CD4-positive, alpha-beta T cell treated with Interferon alpha-2 for 1 hour (primary cell): ENCODE measurements at places on chromosomes 2 and 18.

GRCh38 chr2:113127646-113128570 lies 510 bp downstream of the IL1RN start:
- no peak for DNase-seq

DNA sequence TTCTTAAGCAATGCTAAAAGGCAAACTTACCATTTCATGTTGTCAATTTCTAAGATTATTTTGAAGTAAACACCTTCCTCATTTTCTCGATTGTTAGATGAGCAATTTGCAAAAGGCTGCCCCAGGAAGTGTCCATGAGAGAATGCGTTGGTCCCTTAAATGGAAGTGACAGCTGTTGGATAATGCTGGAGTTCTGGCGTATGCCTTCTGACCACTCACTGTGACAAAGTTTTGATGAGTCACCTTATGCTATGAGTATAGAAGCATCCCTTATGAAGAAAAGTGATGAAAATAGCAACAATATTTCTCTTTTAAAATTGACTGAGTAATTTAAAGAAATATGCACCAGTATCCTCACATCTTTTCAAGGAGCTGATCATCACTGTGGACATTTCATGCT lies 1497.5 kb downstream of the DPP10 start:
- DNase-seq, result no peak

- DNase-seq, result no peak
These were observed 10.1 kb upstream of the NEU4 start for GRCh38 chr2:241798631-241799521.

GRCh38 chr2:138447889-138448570 lies 53.5 kb upstream of the SPOPL start:
- DNase-seq, result no peak

GRCh38 chr2:122516775-122517174 lies 761.3 kb downstream of the TSN start:
- DNase-seq, result no peak

DNA sequence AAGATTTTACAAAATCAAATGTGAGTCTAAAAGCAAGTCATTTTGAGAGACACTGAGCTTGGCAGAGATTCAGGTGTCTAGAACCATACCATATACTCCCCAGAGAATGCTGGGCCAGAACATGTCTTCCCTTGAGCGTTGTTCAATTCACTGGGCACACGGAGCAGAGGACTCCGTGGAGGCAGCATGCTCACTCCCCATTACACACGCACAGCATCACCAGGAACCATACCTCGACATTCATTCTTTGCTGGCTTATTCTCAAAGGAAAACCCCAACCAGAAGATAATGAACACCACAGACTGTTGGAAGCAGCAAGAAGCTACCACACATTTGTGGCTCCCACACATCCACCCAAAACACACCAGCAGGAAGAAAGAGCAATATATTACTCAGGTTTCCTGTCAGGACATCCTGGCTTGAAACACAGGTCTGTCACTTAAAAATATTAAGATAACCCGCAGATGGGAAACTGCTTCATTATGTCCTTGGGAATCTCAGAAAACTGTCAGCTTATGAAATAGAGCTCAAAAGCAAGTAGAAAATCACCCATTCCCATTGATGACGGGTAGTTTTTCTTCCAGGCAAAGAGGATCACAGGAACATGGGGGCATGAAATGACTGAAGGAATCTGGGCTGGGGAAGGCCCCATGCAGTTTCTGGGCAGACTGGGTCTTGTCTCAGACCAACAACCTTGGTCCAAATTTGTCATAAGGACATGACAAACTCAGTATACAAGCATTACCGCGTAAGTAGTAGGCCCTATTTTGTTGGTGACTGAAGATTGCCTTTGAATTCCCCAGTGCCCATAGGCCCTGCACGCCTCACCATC lies 46.4 kb downstream of the PCBP1 start:
- no peak for DNase-seq
